HepG2 (cell line): ENCODE measurements at places on chromosomes 2 and 18. TPM values are rescaled to one million over a fixed set of nuclear protein-coding genes. Genes with fewer than 3 reads are reported as not detected.

- DNase-seq = no peak
Observed at GRCh38 chr2:114046373-114046772, 156.5 kb downstream of the ACTR3 start.

DNA sequence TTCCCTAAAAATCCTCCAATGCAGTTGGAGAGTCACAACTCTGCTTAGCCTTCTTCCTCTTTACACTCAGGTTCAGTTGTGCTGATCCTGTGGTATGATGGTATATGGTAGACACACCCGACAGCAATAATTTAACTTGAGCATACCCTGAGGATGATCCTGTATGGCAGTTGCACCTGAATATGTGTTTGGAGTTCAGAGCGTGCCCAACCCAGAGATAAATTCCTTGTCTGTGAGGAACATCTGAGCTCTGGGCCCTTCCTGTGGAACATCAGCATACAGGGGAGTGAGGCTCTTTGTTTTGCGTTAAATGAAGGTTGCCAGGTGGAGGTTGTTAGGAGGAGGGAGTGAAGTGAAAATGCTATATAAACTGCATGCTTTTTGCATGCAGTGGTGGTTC, 187.7 kb downstream of the MYO3B start:
- no peak for DNase-seq

- no peak for DNase-seq
Observed at GRCh38 chr18:28804512-28805202, 627.7 kb upstream of the CDH2 start.

GRCh38 chr2:46818819-46819218, 96.8 kb downstream of the MCFD2 start:
- no peak for DNase-seq

Gene HOXD13
- not detected in 2 replicates for polyA plus RNA-seq

Gene MTCL1
- polyA plus RNA-seq = 2.0 and 3.2 TPM in 2 replicates

Gene CXCR1
- polyA plus RNA-seq = not detected in 2 replicates

Gene SLC9A2
- polyA plus RNA-seq = not detected in 2 replicates

Gene DAW1
- not detected in 2 replicates for polyA plus RNA-seq

Gene FAP
- polyA plus RNA-seq = not detected in 2 replicates

Gene CTLA4
- 0.16 TPM in 1 of 2 replicates, not detected in the other for polyA plus RNA-seq
